NCI-H226 (cell line): ENCODE measurements at places on chromosomes 7 and 10.

- no peak for DNase-seq
These were observed 41.4 kb downstream of the PWWP2B start for GRCh38 chr10:132438091-132439024.

DNA sequence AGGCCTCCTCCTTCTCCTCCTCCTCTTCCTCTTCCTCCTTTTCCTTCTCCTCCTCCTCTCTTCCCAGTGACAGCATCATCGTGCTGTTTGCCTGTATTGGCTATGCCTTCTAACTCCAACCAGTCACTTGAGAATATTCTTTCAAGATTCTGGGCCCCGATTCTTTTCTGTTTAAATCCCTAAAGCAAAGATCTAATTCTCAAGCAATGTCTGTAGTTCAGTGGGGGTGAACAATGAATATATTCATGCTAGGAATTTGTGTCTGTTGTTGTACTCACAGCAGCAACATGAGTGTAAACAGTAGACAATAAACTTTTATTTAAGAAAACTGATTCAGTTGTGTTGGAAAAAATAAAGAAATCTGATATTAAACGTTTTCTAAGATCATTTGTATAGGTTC lies 30.7 kb downstream of the NUDT5 start:
- DNase-seq, result no peak

DNA sequence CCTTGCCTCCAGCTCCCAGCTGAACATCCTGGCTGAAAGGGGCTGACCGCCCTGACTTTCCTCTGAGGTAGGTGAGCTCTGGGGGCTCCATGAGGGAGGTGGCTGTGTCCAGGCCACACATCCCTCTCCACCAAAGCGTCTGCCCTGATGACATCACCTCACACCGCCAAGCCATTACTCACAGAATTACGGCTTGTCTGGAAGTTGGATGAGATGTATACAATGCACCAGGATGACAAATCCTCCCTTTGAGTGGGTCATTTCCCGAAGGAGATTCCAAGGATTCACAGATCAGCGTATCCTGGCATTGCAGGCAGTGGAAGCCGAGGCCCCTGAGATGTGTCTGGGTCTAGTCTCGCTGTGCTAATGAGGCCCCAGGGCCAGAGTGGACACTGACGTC lies 15.1 kb upstream of the RET start:
- DNase-seq, result no peak

DNA sequence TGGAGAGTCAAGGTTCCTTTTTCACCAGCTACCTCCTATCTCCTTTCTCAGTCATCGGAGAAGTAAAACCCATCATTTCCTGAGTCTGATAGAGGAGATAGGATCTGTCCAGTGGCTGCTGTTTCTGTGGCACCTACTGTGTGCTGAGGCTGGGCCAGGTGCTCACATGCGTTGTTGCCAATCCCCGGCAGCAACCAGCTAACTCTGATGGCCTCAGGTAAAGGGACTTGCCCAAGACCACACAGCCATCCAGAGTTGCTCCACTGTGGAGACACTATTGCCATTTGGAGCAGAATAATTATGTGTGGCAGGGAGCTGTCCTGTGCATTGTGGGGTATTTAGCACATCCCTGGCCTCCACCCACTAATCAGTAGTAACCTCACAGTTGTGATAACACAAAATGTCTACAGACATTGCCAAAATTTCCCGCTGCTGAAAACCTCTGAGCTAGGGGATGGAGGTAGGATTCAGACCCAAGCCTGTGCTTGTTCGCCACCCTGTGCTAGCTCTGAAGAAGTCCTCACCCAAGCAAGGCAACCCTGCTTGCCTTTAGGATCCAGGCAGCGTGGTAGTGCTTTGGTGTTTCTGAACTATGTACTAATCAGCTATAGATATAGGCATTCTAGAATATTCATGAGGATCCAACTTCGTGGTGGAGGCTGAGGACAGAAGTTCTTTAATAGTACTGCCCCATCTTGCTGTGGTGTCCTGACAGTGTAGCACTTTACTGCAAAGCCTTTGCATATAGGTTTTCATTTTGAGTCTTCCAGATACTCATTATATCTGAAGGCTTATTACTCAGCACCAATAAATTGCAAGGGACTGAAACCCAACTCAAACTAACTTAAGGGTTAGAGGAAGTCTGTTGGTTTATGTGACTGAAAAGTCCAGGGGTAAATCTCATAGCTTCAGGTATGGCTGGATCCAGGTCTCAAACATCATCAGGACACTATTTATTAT lies 164.6 kb downstream of the GRK5 start:
- no peak for DNase-seq

- DNase-seq, result no peak
These were observed 122.3 kb downstream of the ACTR3B start for GRCh38 chr7:152881893-152882292.

DNA sequence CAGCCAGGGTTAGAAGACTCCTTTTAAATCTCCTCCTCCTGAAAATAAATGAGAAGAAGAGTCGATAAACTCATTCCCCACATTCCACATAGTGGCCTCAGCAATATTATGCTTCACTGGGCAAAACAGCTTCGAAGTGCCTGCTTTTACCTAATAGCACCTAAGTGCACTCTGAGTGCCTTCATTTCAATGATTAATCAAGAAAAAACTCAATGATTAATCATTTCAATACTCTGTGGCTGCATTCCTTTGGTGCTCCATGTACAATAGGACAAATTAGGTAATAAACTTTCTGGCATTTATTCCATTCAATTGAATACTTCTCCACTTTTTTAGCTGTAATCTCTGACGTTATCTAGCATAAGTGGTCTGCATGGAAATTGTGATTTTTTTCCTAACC lies 174.6 kb downstream of the CCDC71L start:
- DNase-seq, result peak; percentile 24

GRCh38 chr10:86310291-86310690 lies 56.3 kb downstream of the GRID1 start:
- DNase-seq, result no peak

DNA sequence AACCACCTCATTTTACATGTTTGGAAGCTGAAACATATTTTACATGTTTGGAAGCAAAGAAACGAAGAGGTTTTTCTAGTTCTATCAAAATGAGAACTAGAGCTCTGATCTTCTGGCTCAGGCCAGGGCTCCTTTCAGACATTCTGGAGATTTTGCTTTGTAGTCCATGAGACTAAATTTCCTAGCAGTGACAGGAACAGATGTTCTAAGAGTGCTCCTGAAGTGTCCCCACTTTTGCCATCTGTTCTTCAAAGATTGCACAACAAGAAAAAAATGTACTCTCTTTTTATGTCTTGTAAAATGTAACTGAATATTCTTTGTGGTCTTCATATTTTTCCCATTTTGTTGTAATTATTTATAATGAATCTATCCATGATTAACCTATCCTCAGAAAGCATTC lies 196.4 kb upstream of the PCLO start:
- no peak for DNase-seq

DNA sequence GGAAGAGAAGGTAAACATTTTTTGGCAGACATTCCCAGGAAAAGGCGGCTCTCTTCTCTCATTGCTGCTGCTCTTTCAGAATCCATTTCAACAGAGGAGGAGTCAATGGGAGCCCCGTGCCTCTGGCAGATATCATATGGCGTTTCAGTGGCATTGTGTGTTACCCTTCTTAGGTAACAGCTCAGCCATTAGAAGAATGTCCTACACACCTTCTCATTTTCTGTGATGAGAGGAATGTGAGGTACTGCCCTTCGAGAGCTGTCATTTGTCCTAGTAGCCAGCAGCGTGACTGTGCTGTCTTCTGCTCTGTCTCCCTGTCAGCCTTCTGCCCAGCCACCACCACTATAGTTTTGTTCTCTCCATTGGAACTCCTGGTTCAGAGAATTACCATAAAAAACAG lies 102.4 kb downstream of the EGFR start:
- no peak for DNase-seq

GRCh38 chr7:123070702-123071286 lies 75.3 kb upstream of the TAS2R16 start:
- no peak for DNase-seq

DNA sequence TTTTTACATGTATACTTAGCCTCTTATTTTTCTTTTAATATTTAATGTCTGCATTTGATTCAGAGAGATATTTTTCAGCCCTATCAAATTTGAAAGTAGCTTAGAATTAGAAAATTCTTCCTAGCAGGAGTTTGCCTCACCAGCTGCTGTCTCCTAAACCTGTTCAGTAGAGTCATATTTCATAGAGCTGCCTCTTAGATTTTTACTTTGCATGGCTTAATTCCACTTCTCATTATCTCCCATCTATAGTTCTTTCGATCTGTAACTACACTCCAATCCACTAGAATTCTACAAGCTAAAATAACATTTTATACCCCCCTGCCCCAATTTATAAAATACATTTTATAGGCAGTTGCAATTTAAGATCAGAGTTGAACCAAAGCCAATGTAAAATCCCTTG lies 227.0 kb downstream of the ANK3 start:
- no peak for DNase-seq

- DNase-seq, result no peak
These were observed 237.5 kb upstream of the PPP2R2D start for GRCh38 chr10:131663351-131663750.

GRCh38 chr7:30450240-30450982 lies 28.2 kb downstream of the NOD1 start:
- DNase-seq, result no peak

- DNase-seq, result peak; percentile 30
These were observed 65.8 kb downstream of the CDK13 start for GRCh38 chr7:40015790-40016296.

- no peak for DNase-seq
These were observed 737.4 kb downstream of the TNS3 start for GRCh38 chr7:46844486-46844885.

GRCh38 chr10:124697837-124698544 lies 46.2 kb downstream of the FAM53B start:
- DNase-seq, result no peak

DNA sequence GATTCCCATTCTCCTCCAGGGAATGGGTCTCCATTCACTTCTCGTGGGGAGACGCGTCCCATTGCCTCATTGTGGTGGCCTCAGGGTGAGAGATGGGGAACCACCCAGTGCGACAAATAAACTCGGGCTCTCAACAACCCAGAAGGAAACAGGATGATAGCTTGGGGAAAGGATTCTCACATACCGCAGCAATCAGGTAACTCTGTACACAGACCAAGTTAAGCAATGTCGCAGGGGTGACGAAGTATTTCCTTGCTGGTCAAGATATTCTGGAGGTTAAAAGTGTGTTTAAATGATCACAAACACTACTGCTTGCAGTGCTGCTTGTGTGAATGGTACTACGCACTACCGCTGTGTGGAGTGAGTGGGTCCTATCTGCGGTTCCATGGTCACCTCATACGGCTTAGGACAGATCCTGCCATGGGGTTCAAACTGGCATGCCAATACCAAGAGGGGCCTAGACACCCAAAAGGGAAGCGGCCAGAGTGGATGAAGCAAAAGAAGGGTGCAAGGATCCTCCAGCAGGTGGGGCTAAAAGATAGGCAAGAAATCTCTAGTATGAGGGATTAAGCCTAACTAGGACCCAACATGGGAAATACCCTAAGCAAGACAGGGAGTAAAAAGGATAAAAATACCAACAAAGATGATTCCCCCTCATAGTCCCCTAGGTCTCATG lies 143.8 kb upstream of the TMEM106B start:
- peak; percentile 52 for DNase-seq

GRCh38 chr10:61975391-61975932 lies 74.0 kb downstream of the ARID5B start:
- DNase-seq, result peak; percentile 48

DNA sequence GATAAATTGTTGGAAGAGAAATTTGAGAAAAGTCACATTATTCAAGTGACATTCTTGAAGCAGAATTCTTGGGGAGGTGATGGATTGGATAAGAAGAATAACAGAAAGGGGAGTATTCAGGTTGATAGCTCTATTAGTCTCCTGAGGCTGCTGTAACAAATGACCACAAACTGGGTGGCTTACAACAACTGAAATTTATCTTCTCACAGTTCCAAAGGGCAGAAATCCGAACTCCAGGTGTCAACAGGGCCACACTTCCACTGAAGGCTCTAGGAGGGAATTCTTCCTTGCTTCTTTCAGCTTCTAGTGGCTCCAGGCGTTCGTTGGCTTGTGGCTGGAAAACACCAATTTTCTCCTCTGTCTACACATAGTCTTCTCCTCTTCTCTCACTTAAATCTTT lies 99.8 kb downstream of the TES start:
- DNase-seq, result no peak

GRCh38 chr10:42981358-42982236 lies 95.3 kb upstream of the RET start:
- DNase-seq, result no peak

DNA sequence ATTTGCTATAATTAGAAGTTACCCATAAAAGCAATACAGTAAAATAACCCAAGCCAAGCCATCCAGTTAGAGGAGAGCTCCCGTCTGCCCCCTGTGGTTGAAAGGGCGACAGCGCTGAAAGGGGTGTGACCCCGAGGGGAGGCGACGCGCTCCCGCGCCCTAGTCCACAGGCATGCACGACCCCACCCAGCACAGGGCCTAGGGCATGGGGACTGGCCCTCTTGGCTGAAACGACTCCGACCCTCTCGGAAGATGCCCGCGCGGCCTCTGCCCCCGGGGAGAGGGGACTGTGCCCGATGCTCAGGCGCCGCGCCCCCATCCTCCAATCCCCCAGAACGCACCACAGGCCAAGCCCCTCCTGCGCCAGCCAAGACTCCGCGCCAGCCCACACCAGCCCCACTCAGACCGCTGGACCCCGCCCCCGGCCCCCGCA lies 64.0 kb downstream of the CSGALNACT2 start:
- no peak for DNase-seq

DNA sequence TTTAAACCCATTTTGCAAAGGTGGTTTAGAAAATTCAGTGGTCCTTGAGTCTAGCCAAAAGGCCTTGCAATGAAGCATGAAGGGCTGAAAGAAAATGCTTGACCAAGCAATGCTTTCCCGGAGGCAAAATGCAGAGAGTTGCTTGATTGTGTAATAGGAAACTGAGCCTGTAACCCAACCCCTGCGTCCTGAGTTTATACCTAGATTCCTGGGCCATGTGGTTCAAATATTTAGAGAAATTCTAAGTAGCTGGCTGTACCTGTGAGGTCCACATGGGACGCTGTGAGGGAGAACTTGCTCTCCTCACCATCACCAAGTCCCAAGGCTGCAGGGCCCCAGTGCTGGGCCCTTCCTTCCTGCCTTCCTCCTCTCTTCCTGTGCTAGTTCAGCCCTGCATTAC lies 45.7 kb downstream of the CXCL12 start:
- DNase-seq, result no peak

DNA sequence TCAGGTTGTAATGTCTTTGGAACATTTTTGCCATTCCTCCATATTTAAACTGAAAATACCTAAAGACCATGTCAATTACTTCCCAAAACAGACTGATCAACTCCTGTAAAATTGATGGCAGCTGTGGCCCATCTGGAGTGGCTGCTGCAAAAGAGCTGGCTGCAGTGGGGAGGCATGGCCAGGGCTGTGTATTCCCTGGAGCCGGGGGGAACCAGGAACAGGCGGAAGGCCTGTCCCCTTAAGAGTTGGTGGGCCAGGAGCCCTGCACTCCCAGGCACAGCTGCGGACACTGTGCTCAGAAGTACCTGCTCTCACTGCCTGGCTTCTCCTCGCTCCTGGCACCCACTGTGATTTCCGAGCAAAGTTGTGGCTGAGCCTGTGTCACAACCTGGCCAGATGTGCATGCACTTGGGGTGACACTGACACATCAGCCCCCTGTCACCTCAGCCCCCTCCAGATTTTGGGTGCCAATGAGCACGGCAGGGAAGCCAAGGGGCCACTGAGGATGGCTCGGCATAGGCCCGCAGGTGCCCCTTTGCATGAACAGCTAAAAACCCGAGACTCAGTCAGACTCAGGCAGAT lies 116.1 kb downstream of the DGKB start:
- DNase-seq, result no peak
